ENCODE measurements at places on chromosomes 2 and 18.

DNA sequence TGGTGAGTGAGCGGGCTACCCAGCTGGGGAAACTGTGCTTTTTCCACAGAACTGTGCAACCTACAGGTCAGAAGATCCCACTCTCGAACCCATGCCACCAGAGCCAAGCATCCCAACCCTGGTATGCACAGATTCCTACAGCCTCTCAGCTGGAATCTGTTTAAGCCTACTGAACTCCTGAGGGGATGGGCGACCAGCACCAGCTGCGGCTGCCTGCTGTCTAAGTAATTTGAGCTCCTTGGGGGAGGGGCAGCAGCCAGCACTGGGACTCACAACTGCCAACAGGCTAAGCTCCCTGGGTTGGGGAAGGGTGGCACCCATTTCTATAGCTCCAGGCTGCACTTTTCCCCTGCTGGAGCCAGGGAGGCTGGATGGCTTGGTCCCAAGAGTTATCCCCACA, 11.8 kb downstream of the CYP27C1 start:
- peak; percentile 23 for DNase-seq

GRCh38 chr2:131724019-131724418, 196.3 kb downstream of the CCDC74A start:
- no peak for DNase-seq

DNA sequence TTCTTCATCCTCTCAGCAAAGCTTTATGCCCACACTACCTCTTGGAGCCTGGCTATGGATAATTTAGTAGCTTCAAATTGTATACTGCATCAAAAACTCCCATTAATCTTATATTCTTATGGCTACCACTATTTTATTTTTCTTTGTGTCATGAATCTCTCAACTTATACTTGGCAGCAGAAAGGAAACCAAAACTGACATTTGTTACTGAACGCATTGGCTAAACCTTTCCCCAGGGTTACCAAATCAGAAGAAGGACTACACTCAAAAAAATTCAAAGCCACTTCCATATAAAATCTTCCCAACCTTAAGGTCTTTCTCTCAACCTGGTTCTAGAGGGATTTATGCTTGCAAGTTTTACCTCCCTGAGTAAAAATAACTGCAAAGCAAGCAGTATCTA, 97.0 kb upstream of the REG3G start:
- no peak for DNase-seq

DNA sequence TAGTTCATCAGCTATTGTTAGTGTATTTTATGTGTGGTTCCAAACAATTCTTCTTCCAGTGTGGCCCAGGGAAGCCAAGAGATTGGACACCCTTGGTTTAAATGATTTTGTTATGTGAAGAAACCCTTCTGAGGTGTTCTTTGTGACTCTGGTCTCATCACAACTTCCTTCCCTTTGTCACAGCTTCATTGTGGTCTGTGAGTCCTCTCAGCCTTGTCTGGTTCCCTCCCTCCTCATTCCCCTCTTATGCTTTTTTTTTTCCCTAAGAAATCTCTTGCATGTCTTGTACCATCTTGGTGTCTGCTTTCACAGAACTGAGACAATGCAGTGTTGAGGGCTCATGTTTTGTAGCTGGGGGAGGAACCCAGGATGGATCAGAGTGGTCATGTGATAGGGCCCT, 118.9 kb downstream of the TMEM182 start:
- no peak for DNase-seq

- no peak for DNase-seq
These were observed 71.4 kb upstream of the CXCR4 start for GRCh38 chr2:136189221-136189782.

DNA sequence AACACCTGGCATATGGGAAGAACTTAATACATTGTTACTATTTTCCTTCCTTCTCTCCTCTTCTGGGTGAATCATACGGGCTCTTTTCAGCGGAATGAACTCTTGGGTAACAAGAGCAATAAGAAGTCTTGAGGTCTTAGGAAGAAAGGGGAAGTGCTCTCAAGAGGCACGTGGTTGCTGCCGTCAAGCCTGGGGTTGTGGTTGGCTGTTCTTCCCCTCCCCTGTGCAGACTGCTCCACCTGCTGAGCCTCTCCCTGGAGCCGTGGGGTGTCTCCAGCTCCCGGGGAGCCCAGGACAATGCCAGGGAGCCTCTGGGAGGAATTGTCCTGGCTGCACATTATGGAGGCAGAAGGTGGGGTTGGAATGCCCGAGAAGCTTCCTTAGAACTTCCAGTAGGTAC, 19.4 kb downstream of the TOGARAM2 start:
- no peak for DNase-seq

GRCh38 chr2:11807156-11808015, 61.0 kb downstream of the LPIN1 start:
- DNase-seq: no peak

DNA sequence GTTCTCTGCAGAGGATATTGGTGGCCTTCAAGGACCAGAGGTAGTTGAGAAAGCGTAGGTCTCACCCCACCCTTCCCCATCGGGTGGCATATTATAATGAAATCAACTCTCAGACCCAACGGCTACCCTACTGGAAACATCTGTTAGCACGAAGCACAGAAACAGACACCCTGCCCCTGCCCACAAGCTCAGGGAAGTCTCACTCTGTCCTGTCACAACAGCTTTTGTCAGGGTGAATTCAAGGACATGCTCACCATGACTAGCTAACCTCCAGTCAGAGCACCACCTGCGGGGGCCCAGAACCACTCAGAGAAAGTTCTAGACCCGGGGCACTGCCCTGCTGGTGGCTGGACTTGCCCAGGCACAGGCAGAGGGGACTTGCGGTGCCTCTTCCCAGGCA, 3.5 kb upstream of the B3GNT7 start:
- no peak for DNase-seq

DNA sequence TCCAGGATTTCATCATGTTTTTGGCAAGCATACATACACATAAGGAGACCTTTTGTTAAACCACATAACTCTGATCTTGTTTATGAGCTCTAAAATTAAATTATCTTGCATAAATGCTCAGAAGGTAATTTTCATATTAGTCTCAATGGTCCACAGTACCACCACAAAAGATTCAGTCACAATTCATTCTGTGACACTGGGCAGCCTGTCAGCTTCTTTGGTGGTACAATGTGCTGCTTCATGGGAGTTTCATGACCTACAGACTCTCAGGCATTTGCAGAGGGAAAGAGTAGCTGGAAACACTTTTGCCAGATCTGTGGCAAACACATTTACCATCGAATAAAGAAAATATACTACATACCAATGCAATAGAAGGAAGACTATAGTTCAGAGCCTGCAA, 51.3 kb upstream of the ZNF397 start:
- no peak for DNase-seq

GRCh38 chr18:74524097-74524496, 10.2 kb upstream of the CNDP1 start:
- DNase-seq: no peak

DNA sequence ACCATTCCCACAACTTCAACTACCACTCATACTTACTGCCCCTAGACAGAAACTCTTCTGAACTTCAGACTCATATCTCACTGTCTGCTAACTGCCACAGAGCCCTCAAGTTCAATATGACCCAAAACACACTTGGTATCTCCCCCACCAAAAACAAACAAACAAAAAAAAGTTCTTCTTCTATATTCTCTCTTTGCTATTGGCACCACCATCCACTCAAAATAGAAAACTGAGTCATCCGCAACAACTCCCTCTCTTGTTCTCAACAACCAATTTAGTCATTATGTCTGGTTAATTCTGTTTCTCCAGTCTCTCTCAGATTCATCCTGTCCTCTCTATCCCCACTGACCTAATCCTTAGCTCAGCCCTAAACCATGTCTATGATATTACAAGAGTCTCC, 7.2 kb upstream of the DCTN1 start:
- DNase-seq: no peak

DNA sequence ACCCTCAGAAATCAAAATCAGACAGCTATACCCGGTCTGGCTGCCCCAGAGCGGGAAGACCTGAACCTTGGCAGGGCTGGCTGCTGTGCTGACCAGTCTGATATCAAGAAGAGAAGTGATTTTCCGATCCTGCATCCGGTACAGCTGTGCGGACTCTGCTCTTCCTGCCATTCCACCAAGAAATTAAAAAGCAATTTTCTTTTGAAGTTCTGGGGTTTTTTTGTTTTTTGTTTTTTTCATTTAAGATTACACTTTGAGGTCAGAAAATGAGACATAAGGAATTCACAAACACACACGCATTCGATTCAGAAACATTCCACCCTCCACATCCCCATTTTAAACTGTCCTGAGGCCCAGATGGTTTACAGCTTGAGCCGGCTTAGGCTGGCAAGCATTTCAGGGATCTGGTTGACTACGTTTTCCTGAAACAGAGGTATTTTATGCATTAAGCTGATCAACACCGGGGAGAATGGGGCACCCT, 156.5 kb downstream of the COL6A3 start:
- no peak for DNase-seq

DNA sequence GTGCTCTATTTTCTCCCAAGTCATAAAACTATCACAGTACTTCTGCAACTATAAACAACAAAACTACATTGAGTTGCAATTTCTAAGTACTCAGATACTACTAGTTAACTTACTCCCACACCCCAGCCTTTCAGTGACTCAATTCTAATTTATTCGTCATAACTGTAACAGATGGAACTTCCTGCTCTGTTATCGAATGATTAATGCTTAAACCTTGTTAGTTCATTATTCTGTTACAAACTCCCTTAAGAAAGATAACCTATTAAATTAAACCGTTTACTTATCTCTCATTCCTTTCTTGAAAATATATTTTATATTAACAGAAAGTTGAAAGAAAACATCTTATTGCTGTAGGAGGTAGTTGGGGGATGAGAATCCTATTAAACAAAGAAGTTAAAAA, 17.0 kb downstream of the TNFAIP6 start:
- DNase-seq: no peak

DNA sequence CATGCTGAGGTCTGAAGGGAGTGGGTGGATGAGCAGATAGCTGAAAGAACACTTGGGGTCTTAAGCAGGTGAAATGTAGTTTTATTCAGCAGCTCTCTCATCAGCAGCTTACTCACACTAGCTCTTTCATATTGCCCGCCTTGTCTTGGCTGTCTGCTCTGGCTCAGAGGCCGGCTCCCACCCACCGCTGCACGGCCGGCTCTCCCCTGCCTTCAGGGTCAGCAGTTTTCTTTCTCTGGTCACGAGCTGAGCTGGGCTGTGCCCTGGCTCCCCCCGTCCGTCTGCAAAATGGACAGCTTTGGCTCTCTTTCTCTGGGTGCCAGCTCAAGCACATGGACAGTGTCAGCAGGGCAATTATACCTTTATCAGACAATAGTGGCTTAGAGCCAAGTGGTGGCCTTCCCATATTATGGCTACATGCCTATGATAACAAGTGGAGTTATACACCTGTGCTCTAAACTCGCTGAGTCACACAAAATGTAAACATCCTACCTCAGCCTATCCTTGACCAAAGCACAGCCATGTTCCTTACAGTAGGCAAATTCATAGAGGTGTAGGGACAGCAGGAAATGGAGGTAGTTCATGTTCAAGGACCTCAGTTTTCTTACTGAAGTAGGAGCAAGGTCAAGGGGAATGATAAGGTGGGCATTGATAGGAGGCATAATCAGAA, 224.8 kb downstream of the SOCS6 start:
- no peak for DNase-seq

DNA sequence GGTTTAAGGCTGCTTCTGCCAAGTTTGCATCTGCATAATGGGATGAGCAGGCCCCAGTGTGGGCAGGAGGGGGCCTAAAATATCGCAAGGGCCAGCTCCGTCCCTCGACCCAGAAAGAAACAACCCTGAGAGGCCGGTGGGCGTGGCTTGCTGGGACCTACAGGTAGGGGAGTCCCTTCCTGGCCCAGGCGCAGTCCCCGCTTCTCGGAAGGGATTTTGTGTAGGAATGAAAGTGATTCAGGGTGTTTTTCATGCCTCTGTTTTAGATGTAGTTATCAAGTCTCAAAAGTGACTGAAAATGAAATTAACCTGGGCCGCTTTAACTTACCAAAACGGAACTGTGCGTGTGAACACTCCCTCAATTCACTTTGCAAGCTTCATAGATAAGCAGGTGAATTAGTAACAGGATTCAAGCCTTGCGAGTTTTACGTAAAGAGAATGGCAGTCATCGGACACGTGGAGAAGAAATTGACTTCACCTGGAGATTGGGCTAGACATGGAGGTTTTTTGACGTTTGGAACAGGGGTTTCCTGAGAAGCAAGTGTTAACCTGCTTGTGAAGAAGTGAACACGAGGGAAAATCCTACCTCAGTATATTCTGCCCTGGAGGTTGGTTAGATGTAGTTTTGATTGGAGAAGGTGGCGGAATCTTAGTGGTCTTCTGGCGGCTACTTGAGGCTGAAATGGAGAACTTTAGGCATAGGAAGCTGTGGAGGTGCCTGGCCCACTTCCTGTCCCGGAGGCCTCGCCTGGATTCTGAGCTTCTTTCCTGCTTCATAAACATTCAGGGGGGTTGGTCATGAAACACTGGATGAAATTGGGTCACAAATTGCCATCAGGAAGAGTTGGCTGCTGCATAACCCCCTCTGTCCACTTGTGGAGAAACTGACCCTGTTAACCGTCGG, 1.7 kb downstream of the NCK2 start:
- DNase-seq: no peak

DNA sequence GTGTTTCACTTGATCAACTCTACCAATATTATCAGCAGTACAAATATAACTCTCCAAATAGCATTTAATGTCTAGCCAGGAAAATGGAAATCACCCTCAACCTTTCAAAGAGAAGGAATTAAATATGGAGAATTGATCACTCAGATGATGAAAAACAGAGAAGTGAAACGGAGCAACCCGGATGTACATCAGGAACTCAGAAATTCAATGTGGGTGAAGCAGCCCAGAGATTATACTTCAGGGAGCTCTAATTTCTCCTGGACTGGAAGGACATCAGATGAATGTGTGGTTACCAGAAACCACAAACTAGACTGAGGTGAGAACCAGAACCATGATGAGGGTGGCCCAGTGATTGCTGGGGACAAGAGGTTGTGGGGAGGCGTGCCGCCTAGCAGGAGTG, 35.5 kb upstream of the COBLL1 start:
- no peak for DNase-seq

DNA sequence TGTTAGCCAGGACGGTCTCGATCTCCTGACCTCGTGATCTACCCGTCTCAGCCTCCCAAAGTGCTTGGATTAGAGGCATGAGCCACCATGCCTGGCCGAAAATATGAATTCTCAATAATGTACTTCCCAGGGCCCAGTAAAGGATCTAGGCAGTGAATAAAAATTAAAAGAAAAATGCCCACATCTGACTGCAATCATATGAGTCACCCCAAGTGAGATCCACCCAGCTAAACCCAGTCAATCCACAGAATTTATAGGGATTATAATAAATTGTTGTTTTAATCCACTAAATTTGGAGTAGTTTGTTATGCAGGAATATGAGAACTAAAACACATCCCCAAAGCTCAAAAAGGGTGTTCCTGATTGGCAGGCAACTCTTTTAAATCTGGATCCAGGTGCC, 93.5 kb upstream of the STK39 start:
- no peak for DNase-seq

GRCh38 chr2:21431078-21431477, 307.3 kb downstream of the TDRD15 start:
- DNase-seq: no peak

DNA sequence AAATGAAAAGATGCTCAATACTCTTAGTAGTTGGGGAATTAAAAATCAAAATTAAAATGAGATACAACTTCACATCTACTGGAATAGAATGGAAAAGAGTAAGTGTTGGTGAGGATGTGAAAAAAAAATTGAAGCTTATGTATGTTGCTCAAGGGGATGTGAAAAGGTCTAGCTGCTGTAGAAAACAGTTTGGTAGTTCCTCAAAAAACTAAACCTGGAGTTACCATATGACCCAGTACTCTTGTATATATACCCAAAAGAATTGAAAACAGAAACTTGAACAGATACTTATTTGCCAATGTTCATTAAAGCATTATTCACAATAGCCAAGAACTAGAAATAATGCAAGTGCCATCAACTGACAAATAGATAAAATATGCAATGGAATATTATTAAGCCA, 208.4 kb downstream of the FIGN start:
- DNase-seq: no peak
